ENCODE measurements at places on chromosomes 1 and 21.

GRCh38 chr1:218735436-218736032 is 390.4 kb downstream of the TGFB2 start:
- DNase-seq: no peak

DNA sequence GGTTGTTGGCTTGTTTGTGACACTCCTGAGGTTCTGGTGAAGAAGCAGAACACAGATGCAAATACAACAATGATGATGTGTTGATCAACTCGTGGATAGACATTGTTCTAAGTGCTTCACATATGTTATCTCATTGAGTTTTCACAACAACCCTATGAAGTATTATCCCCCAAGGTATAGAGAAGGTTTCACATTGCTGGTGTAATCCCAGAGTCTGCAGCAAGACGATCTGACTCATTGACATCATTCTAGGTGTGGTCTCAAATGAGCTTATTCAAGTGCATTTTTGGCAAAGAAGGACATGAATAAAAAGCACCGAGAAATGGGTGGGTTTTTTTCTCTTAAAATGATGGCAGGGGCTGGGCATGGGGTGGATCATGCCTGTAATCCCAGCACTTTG is 64.1 kb upstream of the SCAF4 start:
- no peak for DNase-seq

- no peak for DNase-seq
Observed at GRCh38 chr1:7991504-7992440, 30.3 kb downstream of the PARK7 start.

DNA sequence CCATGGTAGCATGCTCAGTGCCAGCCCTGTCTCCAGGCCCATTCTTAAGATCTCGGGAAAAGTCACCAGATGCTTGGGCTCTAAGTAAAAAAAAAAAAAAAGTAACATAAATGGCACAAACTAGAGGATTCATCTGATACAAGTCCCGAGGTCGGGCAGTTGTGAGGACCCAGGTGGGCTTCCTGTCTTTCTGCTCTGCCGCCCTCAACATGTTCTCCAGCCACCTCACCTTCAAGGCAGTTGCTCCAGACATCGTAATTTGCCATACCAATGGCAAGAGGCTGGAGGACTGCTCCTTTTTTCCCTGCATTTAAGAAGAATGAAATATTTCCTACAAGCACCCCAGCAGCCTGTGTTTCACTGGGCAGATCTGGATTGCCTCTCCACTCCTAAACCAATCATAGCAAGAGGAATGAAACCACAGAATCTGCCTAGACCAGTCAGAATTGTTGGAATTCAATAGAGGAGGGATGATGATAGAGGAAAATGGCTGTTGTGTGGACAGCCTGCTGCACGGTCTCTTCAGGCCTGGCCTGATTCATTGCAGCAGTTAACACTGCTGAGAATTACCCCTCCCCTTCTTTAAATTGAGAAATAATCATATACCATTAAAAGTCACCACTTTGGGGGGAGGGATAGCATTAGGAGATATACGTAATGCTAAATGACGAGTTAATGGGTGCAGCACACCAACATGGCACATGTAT is 5.4 kb downstream of the HMGN2 start:
- no peak for DNase-seq

DNA sequence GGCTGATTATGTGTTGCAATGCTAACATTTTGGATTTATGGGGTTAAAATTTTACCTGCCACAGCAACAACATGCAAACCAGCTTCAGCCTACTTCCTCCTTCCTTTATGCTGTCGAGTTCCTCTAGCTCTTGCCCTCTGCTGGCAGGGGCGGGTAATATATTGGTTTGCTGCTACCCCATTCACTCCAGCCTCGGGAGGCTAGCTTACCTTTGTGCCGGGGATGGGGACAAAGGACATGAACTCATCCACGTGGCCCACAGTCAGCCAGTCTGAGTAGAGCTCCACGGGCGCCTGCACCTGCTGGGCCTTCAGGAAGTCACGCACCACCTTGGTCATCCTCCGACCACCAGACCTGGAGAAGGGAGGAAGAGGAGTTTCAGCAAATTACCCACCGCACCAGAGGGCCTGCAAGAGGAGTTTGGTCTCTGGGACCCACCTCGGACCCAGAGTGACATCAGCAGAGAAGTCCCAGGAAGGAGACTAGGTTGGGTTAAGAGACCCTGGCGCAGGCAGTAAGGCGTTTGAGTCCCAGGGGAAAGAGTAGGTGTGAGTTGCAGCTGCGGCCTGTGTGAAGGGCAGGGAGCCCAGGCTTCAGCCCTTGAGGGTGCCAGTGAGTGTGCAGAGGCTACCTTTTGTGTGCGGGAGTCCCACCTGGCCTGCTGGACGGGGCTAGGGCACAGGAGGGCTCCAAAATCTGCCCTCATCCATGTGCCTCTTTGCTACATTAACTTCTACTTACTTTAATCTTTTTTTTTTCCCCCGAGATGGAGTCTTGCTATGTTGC is 21.8 kb upstream of the SDHB start:
- no peak for DNase-seq

GRCh38 chr1:94514095-94514727 is 27.3 kb downstream of the F3 start:
- no peak for DNase-seq

DNA sequence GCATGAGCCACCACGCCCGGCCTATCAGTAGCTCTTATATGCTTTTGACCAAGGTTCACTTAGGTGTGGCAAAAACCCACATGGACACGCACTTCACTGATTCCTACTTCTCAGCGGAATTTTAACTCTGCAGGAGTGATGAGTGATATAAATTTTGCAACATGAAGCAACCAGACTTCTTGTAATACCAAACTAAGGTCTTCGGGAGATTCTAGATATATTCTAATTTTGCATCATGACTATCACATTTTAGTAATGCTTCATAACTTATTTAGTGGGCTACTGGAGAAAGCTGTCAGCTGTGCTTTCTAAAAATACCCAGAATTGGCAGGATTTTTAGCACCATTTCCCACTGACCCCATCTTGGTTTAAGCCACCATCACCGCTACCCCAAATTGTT is 27.8 kb downstream of the RHCE start:
- no peak for DNase-seq

DNA sequence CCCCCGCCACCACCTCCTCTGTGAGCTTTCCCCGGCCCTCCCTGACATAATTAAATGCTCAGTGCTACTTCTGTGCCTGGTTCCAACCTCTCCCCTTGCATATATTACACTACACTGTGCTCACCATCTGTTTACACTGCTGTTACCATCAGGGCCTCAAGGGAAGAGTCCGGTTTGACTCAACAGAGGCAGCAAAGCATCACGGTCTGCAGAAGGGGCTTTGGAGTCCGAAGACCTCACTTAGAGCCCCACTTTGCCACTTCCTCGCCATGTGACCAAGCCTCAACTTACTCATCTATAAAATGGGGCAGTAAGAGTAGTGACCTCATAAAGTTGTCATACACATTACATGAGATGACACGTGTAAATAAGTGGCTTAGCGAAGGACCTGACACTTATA is 27.4 kb downstream of the KCNN3 start:
- DNase-seq: no peak

- peak; percentile 64 for DNase-seq
Observed at GRCh38 chr1:152048416-152049009, 11.7 kb upstream of the S100A11 start.

DNA sequence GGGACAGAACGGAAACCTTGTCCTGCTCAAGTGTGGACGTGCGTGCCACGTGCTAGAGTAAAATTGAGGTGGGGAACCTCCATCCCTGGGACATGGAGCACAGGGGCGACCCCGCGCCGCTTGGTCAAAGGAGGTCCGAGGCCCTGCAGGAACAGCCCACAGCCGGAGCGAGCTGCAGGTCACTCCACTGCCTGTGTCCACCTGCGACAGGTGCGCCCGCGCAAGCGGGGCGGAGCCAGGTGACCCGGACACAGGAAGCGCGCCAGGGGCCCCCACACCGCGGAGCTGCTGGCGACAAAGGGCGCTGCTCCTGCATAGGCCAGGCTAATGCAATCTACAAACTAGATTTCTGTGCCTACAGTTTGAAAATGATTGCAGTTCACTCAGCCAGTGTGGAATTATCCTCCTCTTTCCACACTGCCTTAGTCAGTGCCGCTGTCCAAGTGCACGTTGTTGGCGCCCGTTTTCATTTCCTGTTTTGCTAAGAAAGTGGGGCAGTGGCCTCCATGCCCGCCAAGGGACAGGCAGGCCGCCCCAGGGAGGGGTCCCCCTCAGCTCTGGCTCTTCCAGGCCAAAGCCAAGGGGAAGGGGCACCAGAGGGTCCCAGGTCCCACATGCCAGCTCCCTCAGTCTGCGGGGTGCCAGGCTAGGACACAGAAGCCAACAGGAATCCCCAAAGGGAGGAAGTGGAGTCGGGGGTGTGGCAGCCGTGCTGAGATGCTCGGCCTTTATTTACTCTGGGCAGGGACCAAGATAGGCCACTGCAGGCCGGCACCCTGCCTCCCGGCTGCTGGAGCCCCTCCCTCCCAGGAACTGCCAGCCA is 4.3 kb upstream of the NADK start:
- DNase-seq: no peak

DNA sequence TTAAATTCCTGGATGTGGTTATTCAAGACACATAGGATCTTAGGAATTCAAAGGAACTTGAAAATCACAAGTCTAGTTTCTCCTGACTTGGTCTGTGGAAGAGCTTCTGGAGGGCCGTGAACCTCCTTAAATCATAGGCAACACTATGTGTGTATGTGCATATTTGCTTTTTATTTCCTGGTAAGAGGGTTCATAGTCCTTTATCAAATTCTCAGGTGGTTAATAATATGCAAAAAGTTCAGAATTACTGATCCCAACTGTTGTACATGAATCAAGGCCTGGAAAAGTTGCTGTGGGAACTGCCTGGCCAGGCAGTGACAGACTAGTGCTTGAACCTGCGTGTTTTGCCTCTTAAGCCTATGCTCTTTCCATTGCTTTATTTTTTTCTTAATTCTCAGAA is 12.9 kb downstream of the MTR start:
- DNase-seq: no peak

- DNase-seq: no peak
Observed at GRCh38 chr1:220925707-220926106, 46.5 kb downstream of the HLX start.

GRCh38 chr1:71533950-71534349 is 453.1 kb upstream of the ZRANB2 start:
- DNase-seq: no peak

DNA sequence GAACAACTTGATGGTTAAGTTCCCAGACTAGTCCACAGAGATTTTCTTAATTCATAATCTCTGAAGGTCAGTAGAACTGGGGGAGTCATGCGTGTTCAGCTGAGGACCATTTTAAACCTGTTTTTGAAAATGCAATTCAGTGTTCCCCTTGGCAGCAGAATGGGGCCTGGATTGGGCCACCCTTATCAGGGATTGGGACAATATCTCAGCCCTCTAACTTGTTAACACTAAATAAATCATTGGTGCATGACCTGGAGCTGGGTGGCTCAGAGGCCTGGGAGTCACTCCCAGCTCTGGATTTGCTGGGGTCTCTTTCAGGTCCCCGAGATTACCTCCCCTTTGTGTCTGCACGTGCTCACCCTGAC is 55.3 kb downstream of the MRPS6 start:
- DNase-seq: no peak

DNA sequence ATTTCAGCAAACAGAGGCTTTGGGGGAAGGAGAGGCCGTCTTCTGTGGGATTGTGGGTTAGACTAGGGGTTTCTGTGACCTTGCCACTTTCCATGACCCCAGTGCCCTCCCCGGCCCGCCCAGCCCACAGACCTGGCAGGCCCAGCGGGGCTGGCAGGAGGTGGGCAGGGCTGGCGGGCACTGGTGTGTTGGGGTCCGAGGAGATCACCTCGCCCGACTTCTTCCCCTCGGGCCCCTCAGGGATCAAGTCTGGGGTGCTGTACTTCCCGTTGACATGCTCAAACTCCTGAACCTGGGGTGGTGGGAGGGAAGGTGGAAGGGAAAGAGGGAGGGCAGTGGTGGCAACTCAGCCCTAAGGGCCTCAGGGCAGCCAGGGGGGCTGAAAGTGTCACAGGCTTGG is 56.3 kb downstream of the CHD5 start:
- DNase-seq: no peak

- DNase-seq: no peak
Observed at GRCh38 chr1:210195635-210196160, 36.9 kb upstream of the SERTAD4 start.

DNA sequence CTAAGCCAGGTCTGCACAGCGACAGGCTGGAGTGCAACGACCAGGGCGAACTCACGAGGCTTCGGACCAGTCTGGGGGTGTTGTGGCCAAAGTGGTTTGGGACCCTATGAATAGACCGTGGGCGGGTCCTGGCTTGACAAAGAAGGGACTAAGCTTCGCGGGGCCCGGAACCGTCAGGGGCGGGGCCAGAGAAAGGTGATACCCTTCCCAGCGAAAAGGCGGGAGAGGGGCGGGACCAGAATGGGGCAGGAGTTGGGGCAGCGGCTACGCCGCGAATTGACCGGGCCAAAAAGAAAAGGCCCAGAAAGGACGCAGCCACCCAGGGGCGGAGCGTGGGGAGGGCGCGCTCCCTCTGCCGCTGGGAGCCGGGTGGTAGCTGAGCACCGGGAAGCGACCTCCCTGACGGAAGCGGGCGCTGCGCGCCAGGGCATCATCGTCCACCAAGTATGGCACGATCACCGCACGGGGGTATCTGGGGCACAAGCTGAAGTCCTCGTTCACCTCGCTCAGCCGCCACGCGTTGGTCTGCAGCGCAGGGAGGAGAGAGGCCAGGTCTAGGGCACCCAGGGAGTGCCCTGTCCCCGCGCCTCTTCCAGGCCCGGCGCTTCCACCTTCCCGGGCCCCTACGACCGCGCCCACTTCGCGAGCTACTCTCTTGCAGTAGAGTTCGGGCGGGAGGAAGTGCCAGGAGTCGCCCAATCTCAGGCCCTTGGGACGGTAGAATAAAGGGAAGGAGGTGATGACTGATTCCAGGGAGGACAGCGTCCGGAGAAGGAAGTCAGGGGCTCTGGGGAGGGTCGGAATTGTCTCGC is 6.7 kb upstream of the FAM167B start:
- DNase-seq: no peak

DNA sequence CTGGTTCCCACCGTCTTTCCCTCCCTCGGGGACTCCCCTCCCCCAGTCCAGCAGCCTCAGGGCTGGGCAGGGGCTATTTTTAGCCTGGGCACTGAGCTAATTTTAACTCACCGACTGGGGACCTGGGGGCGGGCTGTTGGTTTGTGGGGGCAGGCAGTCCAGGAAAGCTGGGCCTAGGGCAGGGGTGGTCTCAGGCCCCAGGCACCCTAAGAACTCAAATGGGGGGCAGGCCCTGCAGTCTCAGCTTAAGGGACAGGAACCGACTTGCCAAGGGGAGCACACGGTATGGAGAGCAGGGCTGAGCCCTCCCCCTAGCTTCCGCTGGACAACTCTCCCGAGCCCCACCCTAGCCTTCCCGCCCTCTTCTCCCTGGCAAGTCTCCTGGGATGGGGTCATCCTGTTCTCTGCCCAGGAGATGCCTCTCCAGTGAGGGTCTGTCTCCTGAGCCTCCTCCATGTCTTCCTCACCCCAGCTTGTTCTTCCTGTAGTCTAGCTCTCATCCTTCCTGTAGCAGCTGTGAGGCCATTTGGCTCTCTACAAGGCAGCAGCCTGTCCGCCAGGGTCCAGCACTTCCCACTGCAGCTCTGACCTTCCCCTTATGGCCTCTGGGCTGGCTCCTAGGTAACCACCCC is 10.1 kb downstream of the MEF2D start:
- no peak for DNase-seq

- DNase-seq: no peak
Observed at GRCh38 chr21:25637851-25638659, 1.0 kb upstream of the JAM2 start.

- no peak for DNase-seq
Observed at GRCh38 chr1:39086865-39087409, 60.8 kb downstream of the NDUFS5 start.

Measured in stimulated activated CD8-positive, alpha-beta memory T cell treated with anti-CD3 and anti-CD28 coated beads, Interleukin-7, amount 100 ng/mL, for 4 hours (primary cell).